Pons (tissue), 1 donor: ENCODE measurements at places on chromosomes 13 and 19.

GRCh38 chr13:40254394-40254793, 412.0 kb downstream of the FOXO1 start:
- no peak for DNase-seq

- no peak for DNase-seq
Observed at GRCh38 chr13:72763411-72763810, 18.3 kb downstream of the DIS3 start.

DNA sequence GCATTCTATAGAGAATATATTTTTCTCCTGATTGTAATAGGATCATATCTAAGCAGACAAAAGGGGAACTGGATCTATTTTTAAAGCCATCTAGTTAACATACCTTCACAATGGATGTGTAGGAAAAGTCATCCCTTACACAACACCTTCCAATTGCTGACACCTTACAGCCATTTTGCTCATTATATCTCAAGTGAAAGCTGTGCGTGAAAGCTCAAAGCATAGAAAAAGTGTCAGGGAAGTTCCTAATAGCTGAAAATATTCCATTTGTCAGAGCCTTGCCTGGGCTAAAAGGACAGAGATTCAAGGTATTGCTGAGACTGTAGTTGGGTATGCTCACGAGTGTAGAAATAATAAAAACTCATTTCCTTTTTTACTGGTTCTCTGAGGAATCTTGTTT, 340.6 kb upstream of the KLHL1 start:
- no peak for DNase-seq

- DNase-seq = no peak
Observed at GRCh38 chr13:28429685-28430290, 65.1 kb downstream of the FLT1 start.

- no peak for DNase-seq
Observed at GRCh38 chr19:28019371-28019770, 1193.6 kb downstream of the UQCRFS1 start.

- no peak for DNase-seq
Observed at GRCh38 chr19:38726284-38726673, 18.0 kb downstream of the CAPN12 start.

GRCh38 chr13:23617551-23618024, 47.4 kb downstream of the TNFRSF19 start:
- DNase-seq = no peak

GRCh38 chr13:112815871-112816270, 126.0 kb downstream of the ATP11A start:
- DNase-seq = no peak

DNA sequence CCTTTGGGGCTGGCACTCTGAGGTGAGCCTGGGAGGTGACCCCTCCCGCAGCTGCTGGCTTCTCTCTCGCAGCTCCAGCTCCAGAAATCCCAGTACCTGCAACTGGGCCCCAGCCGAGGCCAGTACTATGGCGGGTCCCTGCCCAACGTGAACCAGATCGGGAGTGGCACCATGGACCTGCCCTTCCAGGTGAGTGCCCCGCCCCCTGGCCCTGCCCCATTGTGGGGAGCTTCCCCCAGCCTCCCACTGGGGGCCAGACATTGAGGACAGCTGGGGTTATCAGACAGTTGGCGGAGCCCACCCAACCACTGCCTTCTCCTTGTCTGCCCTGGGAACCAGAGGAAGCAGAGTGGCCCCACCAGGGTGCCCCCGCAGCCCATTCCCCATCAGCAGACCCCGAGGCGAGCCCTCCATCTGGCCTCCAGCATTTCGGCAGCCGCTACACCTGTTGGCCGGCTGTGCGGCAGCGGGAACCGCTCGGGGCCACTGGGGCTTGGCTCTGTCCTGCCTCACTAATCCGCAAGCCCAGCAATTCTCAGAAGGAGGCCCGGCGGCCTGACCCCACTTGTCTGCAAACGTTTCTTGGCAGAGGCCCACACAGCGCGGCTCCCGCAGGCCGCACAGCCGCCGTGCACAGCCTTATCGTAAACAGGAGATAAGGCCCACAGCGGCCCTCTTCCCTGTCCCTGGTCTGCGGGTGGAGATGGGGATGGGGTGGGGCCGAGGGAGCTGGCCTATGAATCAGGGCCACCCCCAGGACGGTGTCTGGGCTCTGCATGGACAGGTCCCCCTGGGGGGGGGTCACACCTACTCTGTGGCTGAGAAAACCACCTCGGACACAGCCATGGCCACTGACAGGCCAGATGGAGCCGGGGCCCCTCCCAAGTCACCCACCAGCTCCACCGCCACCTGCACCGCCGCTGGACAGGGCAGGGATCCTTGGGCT, 48.0 kb downstream of the COMP start:
- no peak for DNase-seq

- DNase-seq = no peak
Observed at GRCh38 chr13:32409001-32409313, 19.0 kb downstream of the N4BP2L1 start.

DNA sequence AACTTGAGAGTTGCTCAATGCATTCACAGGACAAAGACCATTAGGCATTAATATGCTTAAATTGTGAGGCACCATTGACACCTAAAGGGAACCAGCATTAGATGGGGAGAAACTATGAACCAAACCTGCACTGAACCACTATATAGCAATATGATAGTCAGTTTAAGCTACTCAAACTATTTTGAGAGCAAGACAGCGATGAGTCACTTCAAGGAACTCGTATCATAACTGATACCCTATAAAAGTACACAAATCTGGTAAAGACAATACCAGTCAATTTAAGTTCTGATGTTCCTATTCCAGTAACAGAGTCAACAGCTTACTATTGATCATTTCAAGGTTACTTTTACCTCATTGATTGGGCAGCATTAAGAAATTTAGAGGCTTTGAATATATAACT, 151.3 kb upstream of the ATXN8OS start:
- no peak for DNase-seq

GRCh38 chr13:77139306-77139705, 112.3 kb upstream of the FBXL3 start:
- DNase-seq = no peak

- no peak for DNase-seq
Observed at GRCh38 chr19:36528921-36529518, 949 bp upstream of the ZNF260 start.

- peak; percentile 77 for DNase-seq
Observed at GRCh38 chr13:99959127-99959539, 12.4 kb downstream of the ZIC5 start.

GRCh38 chr19:32465176-32465575, 59.6 kb downstream of the DPY19L3 start:
- DNase-seq = no peak

DNA sequence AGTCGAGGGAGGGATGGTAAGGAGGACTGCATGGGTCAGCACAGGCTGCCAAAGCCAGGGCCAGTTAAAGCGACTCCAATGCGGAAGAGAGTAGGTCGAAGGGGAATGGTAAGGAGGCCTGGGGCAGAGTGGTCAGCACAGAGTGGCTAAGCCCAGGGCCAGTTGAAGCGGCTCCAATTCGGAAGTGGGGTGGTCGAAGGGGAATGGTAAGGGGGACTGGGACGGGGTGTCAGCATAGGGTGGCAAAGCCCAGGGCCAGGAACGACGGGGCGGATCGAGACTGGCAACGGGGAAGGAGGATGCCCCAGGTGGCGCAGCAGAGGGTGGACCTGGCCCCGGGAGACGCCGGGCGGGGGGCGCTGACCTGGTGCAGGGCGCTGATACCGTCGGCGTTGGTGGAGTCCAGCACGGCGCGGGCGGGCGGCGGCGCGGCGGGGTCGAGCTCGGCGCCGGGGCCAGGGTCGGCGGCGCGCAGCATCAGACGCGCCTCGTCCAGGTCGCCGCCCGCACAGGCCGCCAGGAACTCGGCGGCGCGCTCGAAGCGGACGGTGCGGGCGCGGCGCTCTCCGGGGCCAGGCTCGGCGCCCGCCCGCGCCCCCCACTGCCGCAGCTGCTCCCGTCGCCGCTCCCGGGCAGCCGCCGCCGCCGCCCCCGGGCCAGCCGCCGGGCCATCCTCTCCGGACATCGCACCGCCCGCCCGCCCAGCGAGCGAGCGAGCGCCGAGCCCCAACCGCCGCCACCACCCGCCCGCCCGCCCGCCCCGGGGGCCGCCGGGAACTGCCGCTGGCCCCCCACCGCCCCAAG, at the start of gene PPP1R12C:
Gene PPP1R12C, minus strand, starts transcription at position 779 of the 804 bp plus-strand sequence. Its CDS starts 94 bp downstream, at position 685.
- no peak for DNase-seq

DNA sequence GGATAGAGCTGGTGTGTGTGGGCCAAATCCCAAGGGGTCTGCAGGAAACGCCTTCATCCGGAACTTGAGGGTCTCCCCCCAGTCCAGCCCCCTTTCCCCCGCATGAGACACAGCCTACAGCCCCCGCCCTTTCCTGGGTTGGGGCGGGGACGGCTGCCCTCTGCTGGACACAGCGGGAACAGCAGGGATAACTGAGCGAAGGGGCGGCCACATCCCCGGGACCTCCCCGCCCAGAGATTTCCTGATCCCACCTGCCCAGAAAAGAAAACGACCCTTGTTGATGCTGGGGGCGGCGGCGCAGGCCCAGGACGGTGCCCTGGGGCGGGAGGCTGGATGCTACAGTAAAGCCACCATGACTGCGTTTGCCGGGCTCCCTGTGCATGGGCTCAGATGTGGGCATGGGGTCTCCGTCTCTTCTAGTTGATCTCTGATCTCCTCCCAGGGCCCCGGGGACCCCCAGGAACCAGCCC, 14.2 kb downstream of the ONECUT3 start:
- no peak for DNase-seq

GRCh38 chr13:50574731-50575130, 268.8 kb downstream of the DLEU7 start:
- no peak for DNase-seq

DNA sequence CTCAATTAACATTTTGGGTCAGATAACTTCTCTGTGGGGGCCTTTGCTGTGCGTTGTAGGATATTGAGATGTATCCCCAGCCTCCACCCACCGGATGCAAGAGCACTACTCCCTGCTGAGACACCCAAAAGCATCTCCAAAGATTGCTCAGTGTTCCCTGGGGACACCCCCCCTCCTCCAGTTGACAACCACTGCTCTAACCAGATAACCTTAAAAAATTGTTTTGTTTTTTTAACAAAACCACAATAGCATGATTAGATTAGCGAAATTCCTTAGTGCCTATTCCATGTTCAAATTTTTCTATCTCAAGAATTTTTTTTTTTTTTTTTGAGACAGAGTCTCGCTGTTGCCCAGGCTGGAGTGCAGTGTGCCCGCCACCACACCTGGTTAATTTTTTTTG, 2.6 kb upstream of the EPN1 start:
- no peak for DNase-seq

- DNase-seq = no peak
Observed at GRCh38 chr13:40247845-40248244, 418.6 kb downstream of the FOXO1 start.

- DNase-seq = no peak
Observed at GRCh38 chr13:66362485-66362884, 867.7 kb downstream of the PCDH9 start.

GRCh38 chr13:32669030-32669646, 82.9 kb downstream of the PDS5B start:
- peak; percentile 46 for DNase-seq

- no peak for DNase-seq
Observed at GRCh38 chr19:51421229-51422052, 4.0 kb upstream of the SIGLEC10 start.

DNA sequence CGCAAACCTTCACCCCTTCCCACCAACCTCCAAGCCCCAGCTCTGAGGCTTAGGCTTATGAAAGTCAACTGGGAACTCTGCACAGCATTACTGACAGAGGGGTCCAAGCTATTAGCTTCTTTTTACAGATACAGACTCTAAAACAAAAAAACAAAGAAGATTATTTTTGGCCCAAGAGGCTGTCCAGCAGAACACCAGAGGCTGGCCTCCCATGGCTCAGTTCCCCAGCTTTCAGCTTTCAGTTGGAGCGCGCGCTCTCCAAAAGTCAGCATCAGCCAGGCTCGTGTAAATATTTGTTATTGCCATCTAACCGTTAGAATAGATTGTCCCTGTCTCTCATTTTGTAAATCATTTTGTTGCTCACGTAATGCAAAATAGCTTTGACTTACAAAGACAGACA, 58.4 kb downstream of the ZIC5 start:
- DNase-seq = no peak

DNA sequence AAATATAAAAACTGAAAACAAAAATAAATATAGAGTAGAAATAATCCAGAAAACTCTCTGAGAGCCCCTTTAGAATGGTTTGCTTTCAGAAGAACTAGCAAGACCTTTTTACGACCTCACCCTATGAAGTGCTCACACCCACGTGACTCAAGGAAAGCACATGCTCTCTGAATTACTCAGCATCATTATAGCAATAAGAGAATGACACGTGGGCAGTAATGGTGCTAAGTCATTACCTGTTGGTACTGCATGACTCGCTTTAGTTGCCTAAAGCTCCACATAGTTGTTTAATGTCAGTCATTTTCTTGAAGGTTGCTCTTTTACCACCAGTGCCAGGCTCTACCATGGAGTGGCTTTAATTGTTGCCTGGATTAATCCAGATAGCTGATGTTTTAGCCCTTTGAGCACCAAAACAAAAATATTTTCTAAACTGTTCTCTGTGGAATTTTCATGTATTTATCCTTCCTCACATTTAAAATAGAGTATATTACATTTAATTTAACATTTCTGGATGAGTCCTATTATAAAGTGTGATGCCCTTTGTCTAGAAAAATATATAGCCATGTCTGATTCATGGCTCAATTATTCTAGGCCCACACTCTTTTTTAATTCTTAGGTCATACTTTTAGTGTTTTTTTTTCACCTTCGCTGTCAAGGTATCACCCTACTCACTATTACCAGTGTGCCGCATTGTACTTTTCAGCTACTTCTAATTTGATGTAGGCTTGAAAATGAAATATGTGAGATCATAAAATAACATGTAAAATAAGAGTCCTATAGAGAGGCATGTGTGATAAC, 56.8 kb downstream of the THSD1 start:
- DNase-seq = no peak

GRCh38 chr19:11321191-11322126, 18.0 kb downstream of the RAB3D start:
- DNase-seq = no peak

DNA sequence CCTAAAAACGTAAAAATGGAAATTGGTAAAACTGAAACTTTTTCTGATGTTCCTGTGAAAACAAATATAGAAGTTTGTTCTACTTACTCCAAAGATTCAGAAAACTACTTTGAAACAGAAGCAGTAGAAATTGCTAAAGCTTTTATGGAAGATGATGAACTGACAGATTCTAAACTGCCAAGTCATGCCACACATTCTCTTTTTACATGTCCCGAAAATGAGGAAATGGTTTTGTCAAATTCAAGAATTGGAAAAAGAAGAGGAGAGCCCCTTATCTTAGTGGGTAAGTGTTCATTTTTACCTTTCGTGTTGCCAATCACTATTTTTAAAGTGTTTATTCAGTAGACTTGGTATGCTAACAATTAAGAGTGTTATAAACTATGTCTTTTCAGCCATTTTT, 25.6 kb downstream of the BRCA2 start:
- no peak for DNase-seq

DNA sequence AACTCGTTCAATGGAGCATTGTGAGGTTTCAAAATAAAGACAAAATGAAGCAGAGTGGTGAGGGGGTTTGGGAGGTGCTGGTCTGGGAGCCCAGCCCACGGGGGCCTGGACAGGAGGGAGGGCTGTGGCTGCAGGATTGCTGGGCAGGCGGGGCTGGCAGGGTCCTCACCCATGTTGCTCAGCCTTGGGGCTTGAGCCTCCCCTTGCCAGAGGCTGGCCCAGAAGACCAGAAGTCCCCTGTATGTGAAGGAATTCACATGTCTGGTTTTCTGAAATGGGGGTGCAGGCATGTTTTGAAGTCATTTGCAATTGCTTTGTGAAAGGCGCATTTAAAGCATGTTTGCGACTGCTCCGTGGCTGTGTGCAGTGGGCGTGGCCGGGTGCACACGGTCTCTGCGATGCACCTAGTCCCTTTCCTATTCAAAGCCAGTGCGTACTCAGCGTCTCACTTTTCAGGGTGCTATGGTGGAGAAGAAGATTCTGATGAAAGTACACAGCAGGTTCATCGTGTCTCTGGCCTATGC, 2.3 kb downstream of the GRK1 start:
- no peak for DNase-seq

GRCh38 chr19:39817888-39818561, 15.9 kb downstream of the DYRK1B start:
- no peak for DNase-seq
